ENCODE measurements at places on chromosomes 5 and 9. TPM values are rescaled to one million over a fixed set of nuclear protein-coding genes. Genes with fewer than 3 reads are reported as not detected.

Gene CTXN3
- total RNA-seq: not detected

Gene PCDHA13
- 0.59 TPM for total RNA-seq

Gene SPACA9
- 3.2 TPM for total RNA-seq

Gene GALNT10
- total RNA-seq: 36.0 TPM

Gene FOXD1
- 2.5 TPM for total RNA-seq

Gene FAM151B
- total RNA-seq: 8.2 TPM

Gene ZNG1F
- 0.94 TPM for total RNA-seq

Gene EQTN
- not detected for total RNA-seq

Gene ADRA1B
- not detected for total RNA-seq

Gene GOLPH3
- 69.6 TPM for total RNA-seq

Gene FOXD4L5
- total RNA-seq: 0.08 TPM

Gene C9orf50
- not detected for total RNA-seq
